Left ventricle myocardium inferior (tissue), 1 donor: ENCODE measurements at places on chromosomes 12 and 14.

DNA sequence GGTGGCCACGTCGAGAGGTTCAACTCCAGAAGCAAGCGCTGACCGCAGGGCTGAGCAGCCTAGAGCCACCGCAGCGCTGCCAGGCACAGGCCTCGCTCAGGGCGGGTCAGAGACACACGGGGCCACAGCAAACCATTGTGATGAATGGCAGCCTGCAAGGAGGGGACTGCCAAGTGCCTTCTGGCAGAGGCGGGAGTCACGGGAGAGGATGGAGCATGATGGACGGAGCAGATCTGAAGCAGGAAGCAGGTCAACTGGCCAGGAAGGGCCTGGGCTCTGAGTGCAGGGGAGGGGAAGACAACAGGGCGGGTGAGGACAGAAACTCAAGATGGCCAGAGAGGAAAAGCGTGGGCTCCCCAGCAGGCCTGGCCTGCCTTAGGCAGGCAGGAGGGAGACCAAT, 49.8 kb downstream of the CDC42BPB start:
- peak; percentile 32 for DNase-seq

DNA sequence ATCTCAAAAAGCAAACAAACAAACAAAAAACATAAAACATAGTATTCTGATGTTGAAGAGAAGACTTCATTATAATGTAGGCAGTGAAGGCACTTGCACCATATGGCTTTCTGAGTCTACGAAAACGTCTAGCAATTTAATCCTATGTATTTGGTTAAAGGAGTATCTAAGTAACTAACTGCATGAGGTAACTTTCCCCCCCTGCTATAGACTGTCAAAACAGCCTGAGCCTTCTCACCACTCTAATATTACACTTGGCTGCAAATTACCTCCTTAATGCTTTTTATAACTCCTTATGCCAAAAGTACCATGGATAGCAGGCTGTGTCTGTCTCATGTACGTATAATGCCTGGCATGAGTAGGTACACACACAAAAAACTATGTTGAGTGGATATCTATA, 607.6 kb upstream of the FLRT2 start:
- no peak for DNase-seq

DNA sequence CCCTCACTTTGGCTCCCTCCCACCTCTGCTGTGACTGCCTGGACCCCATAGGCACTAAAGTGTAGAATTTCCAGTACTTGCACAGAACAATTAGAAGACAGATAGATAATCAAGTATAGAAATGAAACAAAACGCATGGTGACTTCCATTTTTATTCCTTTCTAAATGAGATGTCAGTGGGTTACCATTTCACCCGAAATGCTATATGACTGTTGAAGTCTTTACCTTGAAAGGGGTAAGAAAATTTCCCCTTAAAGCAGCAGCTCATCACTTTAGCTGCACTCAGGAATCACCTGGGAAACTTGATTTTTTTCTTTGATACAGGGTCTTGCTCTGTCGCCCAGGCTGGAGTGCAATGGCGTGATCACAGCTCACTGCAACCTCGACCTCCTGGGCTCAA, 12.5 kb upstream of the KSR2 start:
- no peak for DNase-seq

DNA sequence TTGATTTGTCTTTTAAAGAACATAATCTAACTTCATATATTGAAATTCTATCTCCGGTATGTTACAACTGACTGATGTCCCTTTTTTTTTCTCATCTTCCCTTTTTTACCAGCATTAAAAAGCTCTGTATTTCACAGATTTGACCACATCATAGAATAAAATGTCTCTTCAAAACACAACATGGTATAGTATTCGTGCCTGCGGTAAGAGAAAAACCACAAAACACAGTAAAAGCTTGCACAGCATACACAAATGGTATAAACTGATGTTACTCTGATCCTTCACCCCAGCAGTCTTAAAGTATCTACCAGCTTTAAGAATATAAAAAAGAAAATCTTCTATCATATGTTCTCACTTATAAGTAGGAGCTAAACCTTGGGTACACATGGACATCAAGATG, 83.4 kb downstream of the HECTD1 start:
- no peak for DNase-seq

DNA sequence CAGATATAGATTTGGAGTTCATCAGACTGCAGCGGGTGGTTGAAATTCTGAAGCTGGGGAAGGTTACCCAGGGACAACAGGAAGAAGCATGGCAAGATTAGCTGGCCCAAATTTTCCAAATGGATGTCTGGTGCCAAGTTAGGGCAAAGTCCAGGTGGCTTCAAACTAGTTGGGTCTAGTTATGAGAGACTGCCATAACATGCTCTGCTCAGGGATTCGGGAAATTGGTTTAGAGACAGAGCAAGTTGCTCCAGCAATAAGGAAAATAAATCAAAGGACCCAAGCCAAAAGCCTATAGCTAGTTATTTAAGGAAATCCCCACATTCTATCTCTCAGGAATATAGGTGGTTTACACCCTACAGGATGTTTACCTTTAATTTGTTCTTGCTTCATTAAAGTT, 125.7 kb upstream of the BTG1 start:
- DNase-seq: no peak

GRCh38 chr14:96568621-96569020, 66.4 kb downstream of the PAPOLA start:
- no peak for DNase-seq
